Right ventricle myocardium superior (tissue), 1 donor: ENCODE measurements at places on chromosomes 6 and 20.

GRCh38 chr20:8074931-8075330 is 55.4 kb upstream of the TMX4 start:
- no peak for DNase-seq

GRCh38 chr20:53226826-53227225 is 254.7 kb downstream of the TSHZ2 start:
- no peak for DNase-seq

DNA sequence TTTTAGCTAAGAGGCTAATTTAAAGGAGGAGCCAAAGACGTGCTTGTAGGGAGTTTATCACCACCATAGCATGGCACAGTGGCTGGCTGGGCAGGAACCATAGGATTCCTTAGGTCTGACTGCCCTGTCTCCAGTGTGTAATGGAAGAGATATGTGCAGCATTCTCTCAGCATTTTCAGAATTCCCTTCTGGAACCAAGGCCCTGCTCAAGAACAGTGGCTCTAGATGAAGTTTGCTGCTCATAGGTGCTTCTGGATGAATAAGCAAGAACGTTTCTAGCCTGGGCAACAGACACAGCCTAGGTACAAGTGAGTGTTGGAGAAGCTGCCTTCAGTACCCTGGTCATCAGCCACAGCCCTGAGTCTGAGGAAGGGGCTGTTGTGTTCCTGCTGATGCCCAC is 69.1 kb downstream of the LCA5 start:
- no peak for DNase-seq

GRCh38 chr20:52054123-52054522 is 137.5 kb downstream of the ZFP64 start:
- no peak for DNase-seq

DNA sequence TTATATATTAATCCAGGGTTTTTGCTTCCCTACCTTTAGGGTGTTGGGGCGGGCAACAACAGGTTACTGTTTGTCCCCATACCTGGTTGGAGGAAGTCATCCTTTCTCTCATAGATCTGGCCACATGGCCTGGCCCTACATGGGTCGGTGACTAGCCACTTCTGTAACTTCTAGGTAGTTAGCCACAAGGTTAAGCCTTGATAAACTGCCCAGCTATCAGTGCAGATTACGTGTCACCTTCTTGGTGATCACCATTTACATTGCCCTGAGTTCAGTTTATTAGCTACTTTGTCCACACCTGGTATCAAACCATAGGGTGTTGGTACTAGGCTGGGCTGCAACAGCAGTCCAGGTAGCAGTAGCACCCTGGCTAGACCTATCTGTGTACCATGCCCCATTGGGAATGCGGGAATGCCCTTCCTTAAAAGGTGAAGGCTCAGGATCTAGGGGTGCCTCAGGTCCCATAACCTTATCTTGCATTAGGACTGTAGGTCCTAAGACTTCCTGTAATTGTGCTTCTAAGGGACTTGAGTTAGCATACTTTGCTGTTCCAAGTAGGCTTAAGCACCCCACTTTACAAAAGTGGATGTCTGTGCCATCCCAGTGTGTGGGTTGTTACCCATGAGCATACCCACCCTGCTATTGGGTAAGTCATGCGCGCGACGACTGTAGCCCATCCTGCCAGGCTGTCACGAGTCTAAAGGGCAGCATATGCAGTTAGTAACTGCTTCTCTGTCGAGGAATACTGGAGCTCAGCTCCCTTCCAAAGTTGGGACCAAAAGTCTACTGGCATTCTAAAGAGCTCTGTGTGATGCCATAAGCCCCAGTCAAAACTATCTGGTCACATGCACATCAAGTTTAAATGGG is 5.2 kb downstream of the ZKSCAN3 start:
- DNase-seq, result no peak

DNA sequence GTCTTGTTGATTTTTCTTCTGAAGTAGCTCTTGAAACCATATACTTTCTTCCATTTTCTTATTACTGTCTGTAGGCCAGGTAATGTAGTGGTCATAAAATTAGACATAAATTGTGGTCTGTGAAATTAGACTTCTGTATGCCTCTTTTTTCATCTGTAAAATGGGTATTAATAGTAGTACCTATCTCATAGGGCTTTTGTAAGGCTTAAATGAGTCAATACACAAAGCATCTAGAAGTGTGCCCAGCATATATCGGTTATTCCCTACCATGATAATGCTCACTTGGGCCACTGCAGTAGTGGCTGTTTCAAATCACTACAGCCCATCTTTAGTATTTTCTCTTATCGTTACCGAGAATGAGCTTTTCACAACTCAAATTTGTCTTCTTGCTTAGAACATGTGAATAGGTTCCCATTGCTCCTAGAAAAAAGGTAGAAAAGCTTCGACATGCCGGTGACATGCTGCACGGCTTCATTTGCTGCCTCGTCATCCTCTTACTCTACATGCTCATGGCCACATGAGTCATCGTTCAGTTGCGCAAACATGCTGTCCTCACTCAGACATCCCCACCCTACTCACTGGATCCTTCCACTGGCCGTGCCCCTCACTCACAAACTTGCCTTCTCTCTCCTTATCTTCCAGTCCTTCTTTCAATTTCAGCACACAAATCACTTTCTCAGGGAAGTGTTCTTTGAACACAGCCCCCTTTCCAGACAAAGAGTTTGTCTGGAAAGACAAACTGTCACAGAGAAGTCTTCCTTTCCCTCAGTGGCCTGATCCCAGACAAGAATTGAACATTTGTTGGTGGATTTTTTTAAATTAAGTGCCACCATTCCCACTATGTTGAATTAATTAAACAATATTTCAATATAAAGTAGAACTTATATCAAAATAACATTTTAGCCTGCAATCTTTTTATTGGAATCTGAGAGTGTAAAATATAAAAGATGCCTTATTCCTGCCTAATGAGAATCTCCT is 32.2 kb upstream of the ERVFRD-1 start:
- DNase-seq, result peak; percentile 78

DNA sequence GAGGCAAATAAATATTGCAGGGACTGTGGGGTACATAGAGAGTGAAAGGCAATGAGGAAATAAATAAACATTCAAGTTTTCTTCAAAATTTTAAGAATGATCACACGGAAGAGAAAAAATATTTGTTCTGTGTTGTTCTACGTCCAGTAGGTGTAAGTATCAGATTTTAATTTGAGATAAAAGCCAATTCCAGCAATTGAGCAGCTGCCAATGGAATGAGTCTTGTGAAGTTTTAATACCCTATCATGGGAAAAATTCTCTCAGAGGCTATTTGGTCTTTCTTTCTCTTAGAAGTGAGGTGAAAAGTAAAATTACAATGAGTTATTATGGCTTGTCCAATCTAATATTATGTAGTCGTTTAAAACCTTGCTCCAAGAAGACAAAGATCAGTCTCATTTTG is 195.7 kb upstream of the CITED2 start:
- no peak for DNase-seq

DNA sequence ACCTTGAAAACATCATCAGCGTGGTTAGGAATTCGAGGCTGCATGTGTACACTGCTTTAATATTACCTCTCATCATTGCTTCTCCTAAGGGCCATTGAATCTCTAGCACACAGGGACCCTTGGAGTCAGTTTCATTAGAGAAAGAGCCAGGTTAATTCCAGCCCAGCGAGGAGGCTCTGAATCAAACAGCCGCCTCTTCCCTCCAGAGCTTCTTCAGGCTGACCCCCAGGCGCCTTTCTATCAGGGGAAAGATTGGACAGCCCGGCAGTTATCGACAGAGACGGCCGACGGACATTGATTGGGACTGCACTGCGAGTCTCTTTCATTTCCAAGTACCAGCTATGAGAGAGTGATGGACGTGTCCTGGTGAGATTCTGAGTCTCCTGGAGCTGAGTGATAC is 159.2 kb downstream of the ANKRD60 start:
- no peak for DNase-seq

- DNase-seq, result peak; percentile 69
These were observed 3.9 kb downstream of the SYTL3 start for GRCh38 chr6:158653577-158654354.

DNA sequence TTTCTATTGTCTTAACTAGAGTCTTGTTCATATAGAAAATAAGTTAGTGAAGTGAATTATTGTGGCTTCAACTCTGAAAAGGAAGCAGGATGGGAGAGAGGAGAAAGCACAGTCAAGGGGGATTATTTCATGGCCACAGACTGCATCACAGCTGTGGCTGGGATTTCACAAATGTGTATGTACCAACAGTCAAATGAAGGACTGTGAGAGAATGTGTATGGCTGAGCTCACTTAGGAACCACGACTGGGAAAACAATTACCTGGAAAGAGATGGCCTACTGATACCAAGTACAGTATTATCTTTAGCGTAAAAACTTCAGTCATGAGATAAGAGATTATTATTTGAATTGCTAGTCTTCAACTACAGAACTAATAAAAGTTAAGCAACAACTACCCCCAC is 54.9 kb downstream of the SESN1 start:
- no peak for DNase-seq

DNA sequence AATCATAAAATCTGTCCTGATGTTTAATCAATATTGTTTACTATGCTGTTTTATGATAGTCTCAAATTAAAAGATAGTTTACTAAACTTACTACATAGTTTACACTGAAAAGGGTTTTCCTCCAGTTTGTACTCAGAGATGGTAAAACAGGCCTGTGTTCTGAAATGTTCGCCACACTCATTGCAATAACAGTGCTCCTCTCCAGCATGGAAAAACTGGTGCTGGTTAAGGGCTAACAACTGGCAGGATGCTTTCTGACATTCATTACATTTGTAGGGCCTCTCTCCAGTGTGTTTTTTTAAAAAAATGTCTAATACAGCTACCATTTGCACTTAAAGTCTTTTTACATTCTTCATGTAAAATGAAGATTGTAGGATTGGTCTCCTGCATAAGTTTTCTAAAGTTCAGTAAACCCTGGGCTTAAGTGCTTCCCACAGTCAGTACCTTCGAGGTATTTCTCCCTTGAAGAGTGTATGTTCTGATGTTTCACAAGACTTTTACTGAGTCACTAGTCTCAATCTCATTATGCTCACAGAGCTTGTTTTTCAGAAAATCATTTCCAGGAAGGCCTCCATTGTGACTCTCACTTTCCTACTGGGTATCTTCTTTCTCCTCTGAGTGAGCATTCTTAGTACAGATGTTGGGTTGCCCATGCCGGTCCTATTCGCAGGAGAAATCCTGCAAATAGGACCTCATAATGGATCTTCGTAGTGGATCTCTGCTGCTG is 8.7 kb upstream of the ZSCAN12 start:
- no peak for DNase-seq

GRCh38 chr20:12838261-12838866 is 170.4 kb upstream of the SPTLC3 start:
- DNase-seq, result no peak

DNA sequence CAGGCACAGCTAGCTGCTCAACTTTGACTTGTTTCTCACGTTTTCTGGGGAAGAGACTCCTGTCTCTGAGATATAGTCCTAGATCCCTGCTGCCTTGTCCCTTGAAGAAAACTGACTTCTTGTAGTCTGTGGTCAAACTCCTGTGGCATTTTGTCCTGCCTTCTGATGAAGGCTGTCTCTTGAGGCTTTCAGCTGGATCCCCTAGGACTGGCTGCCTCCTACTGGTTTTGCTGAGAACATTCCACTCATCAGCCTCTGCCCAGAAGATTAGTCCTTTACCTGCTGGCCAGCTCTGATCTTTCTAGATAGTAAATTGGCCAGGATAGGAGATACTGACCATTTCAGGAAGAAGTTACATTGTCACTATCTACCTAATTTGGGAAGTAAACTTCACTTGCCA is 71.9 kb upstream of the CNR1 start:
- DNase-seq, result no peak

DNA sequence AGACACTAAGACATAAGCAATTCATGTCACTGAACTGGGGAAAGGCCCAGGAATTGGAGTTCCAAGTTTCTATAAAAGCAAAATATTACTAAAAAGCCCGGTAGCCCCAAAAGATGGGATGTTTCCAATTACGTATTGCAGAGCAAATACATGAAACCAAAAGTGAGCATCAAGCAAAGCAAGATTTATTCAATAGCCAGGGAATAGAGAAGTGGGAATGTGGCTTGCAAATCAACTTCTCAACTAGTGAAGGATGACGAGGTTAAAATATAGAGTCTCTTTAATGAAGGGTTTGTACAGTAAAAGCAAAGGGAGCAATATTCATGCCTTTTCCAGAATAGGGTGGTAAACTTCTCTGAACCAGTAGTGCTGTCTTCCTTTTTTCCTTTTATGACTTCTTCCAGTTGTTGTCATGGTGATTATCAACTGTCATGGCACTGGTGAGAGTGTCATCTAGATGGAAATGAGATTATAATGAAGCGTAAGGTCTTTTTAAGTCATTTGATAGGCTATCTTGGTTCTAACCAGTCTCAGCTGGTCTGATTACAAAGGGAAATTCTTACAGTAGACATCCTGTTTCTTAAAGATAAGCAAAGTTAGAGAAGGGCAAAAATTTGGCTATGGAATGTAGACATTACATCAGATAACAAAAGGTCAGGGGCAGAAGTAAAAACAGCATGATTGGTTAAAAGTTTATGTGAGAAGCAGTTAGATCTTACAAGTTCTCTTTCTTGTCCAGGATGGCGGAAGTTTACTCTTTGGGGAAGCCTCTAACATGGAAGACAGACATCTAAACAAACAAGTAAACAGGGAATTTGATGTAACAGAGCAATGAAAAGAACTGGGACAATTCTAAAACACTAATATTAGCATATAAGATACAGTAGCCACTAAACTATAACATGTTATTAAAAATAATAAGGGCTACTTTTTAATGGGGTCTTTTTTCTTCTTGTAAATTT is 96.9 kb downstream of the TBX18 start:
- DNase-seq, result no peak

GRCh38 chr20:16771213-16771612 is 23.1 kb downstream of the OTOR start:
- DNase-seq, result no peak

GRCh38 chr6:159982731-159983506 is 14.0 kb downstream of the IGF2R start:
- DNase-seq, result no peak

GRCh38 chr6:37938909-37939308 is 119.4 kb downstream of the ZFAND3 start:
- DNase-seq, result no peak

GRCh38 chr6:5203546-5203945 is 57.2 kb downstream of the LYRM4 start:
- no peak for DNase-seq

GRCh38 chr20:47223896-47224295 is 132.6 kb downstream of the ZMYND8 start:
- DNase-seq, result no peak

DNA sequence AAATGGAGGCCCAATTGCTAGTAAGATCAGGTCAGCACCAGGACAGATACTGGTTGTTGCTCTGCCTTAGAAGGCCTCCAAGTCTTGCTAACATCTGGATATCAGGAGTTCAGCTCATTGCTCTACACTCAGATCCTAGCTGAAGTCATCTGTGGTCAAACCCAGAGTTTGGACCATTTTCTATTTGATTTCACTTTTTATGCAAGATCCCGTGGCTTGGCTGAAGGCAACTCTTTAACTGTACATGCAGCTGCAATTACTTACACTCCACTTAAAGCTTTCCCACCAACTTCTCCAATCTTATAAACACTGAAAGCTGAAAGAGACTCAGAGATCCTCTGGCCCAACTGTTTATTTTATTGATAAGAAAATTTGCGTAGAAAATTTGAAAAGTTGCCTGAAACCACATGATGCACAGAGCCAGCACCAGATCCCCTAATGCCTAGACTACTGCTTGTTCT is 2.7 kb downstream of the SLC17A2 start:
- DNase-seq, result no peak
